ENCODE measurements at places on chromosomes 5 and 9.

DNA sequence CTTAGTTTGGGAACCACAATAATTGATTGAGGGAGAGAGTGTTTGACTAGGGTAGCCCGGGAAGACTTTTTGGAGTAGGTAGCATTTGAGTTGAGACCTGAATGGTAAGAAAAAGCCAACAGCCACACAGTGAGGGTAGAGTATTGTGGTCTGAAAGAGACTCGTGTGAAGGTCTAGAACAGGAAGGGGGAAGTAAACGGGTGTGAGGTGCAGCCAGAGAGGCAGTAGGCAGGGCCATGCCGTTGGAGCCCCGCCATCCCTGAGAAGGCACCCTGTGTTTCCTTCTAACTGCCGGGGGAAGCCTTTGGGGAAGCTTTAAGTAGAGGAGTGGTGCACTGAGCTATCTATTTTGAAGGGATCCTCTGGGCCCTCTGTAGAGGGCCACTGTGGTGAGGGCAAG lies 3.5 kb upstream of the F2RL2 start:
- DNase-seq, result no peak

- DNase-seq, result no peak
Observed at GRCh38 chr5:158020555-158021418, 161.8 kb upstream of the CLINT1 start.

GRCh38 chr9:113219186-113219936 lies 1.7 kb downstream of the FKBP15 start:
- DNase-seq, result no peak

GRCh38 chr5:74200560-74200959 lies 440.0 kb downstream of the ENC1 start:
- no peak for DNase-seq

DNA sequence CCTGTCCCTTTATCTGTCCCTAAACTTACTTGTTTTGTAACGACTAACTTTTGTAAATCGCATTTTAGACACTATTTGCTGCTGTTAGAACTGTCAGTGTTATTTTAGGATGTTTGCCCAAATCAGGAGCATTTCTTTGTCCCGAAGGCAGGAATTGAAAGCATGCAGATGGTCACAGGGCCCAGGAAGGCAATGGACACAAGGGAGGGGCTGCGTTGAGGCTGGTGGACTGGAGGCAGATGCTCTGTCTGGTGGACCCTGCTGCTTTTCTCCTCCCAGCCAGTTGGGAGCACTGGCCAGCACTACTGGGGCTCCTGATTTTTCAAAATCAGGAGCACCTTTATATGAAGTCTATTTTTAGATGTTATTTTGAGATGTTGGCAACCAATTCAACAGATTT lies 31.7 kb downstream of the DOCK2 start:
- no peak for DNase-seq

DNA sequence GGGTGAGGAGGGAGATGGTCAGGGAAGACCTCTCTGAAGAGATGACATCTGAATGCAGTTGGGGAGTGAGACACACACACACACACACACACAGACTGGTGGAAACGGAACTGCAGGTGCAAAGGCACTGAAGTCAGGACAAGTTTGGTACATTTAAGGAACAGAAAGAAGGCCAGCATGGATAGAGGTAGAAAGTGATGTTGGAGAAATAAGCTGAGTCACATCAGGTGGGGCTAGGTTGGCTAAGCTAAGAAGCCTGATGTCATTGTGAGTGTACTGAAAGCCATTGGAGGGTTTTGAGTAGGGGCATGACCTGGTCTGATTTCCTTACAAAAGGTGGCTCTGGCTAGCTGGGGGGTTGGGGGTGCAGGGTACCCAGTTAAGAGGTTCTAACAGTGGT lies 3.1 kb downstream of the BSPRY start:
- no peak for DNase-seq

- no peak for DNase-seq
Observed at GRCh38 chr9:89639367-89639795, 34.6 kb downstream of the GADD45G start.

DNA sequence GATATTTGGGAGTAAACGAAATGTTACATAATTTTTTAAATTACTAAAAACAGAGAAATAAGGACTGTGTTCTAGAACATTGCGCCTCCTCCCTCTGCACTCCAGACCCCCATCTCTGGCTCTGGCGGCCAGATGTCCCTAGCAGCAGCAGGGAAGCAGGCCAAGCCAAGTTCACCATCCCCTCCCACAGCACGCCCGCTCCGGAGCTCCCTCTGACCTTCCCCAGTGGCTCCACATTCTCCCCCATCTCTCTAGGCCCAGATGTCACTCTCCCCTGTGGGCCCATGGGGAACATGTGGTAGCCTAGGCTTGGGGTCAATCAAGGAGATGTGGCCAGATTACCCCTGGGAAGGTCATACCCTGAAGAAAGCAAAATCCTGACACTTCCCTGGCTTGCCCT lies 6.3 kb upstream of the WNK2 start:
- no peak for DNase-seq

GRCh38 chr5:137782984-137783536 lies 28.9 kb upstream of the HNRNPA0 start:
- DNase-seq, result no peak

GRCh38 chr9:134918646-134919045 lies 934 bp upstream of the FCN1 start:
- no peak for DNase-seq

DNA sequence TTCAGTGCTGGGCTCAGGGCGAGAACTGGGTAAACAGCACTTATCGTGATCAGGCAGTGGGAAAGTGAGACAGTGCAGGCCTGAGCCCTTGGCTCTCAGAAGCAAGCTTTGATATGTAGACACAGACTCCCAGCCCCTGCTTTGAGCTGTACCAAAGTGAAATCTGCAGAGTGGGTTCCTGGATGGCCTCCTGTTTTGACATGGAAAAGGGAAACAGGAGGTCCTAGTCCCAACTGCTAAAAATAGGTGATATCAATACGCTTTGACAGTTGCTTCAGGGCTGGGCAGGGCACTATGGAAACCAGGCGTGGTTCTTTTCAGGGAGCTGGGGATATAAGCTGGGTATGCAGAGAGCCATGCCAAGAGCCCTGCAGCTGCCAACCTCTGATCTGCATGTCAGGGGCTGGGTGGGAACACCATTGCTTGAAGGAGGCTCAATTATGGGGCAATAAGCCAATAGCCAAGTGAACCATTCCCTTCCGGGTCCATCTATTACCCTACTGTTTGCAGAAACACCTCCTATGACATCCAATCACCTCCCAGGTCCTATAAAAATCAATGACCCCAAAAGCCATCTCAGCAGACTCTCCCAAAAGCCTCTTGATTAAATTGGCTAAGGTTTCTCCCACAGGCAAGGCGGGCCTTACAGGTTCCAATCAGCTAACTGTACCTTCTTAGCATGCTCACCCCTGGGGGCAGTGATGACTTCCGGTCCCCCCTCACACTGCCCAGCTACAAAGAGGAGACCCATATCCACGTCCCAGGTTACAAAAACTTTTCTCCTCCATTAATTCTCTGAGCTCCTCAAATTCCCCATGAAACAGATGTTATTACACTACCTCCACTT lies 45.8 kb downstream of the EPB41L4B start:
- DNase-seq, result no peak

GRCh38 chr5:179616002-179616594 lies 7.4 kb downstream of the HNRNPH1 start:
- DNase-seq, result no peak

DNA sequence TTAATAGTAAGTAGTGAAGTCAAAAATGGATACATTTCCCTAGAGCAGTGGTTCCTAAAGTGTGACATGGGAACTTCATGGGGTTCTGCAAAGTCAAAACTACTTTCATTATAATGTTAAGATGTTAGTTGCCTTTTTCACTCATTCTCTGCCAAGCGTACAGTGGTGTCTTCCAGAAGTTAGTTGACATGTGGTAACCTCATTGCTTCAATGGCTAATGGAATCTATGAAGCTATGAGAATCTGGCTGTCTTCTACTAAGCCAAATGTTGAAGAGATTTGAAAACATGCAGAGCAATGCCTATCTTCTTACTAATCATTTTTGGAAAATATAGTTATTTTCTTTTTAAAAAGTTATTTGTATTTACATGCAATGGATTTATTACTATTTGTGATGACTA lies 111.8 kb downstream of the SLC12A2 start:
- DNase-seq, result no peak

- no peak for DNase-seq
Observed at GRCh38 chr5:120463991-120464626, at the start of gene PRR16. TSS of gene PRR16 (plus strand) at chr5:120464300.

GRCh38 chr9:12826924-12827565 lies 52.2 kb downstream of the LURAP1L start:
- no peak for DNase-seq

- no peak for DNase-seq
Observed at GRCh38 chr9:20364959-20365358, 257.3 kb downstream of the MLLT3 start.
